ENCODE measurements at places on chromosomes 7 and 10. TPM values are rescaled to one million over a fixed set of nuclear protein-coding genes. Genes with fewer than 3 reads are reported as not detected.

DNA sequence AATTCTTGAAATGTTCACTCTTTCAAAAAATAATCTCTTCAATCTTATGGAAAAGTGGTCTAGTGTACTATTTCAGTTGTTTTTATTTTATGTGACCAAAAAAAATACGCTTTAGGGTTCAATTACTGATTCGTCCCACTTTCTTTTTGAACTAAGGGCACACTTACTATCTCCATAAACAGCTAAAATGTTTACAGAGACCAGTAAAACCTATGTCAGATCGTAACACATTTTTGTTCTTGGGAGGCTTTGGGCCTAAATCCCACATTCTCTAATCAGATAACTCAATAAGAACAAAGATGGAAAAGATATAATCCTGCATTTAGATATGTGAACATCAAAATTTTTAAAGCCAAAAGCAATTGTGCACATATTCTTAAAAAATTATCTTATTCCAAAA lies 29.8 kb upstream of the EPC1 start:
- peak overlapping the region; percentile 69 for H3K4me3 ChIP-seq
- H3K27me3 ChIP-seq: no peaks in the 10 kb centered on the region
- no peaks in the 10 kb centered on the region for H3K36me3 ChIP-seq
- H3K4me1 ChIP-seq: peaks cover 43% of the 10 kb centered on the region
- DNase-seq: no peak

GJC3 gene
- total RNA-seq: 0.34 TPM

DNA sequence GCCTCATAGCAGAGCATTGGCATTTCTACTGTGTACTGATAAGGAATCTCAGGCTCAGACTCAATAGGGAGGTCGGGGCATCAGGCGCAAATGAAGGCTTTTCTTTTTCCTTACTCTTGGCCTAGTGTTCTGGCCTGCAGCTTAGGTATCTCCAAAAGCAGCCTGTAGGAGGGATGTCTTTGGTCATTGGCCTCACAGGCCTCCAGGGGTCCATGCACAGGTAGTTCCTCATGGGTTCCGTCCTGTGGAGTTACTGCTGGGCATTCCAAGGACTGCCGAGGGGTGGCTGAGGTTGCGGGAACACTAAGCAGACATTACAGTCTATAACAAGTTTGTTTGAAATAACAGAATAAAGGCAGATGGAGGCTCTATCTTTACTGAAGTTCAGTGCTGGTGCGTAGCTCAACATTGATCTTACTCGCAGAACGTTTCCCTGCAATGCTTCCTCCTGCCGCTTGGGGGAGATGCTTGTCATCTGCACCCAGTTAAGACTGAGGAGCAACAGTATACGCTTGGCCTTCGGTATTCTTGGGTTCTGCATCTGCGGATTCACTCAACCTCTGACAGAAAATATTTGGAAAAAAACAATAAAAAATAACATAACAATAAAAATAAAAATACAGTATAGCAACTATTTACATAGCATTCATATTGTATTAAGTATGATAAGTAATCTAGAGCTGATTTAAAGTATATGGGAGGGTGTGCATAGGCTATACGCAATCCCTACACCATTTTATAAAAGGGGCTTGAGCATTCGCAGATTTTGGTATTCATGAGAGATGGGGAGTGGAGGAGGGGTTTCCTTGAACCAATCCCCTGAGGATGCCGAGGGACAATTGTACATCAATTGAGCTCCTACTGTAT lies 58.9 kb downstream of the SH2D4B start:
- H3K27me3 ChIP-seq: peaks cover 2% of the 10 kb centered on the region
- H3K4me3 ChIP-seq: no peak overlapping the region
- no peak for DNase-seq
- H3K27ac ChIP-seq: no peak overlapping the region
- H3K36me3 ChIP-seq: no peaks in the 10 kb centered on the region
- H3K4me1 ChIP-seq: no peaks in the 10 kb centered on the region

- DNase-seq: no peak
- H3K4me1 ChIP-seq: no peaks in the 10 kb centered on the region
- no peak overlapping the region for H3K4me3 ChIP-seq
- no peak overlapping the region for H3K27ac ChIP-seq
- peaks cover 3% of the 10 kb centered on the region for H3K27me3 ChIP-seq
- no peaks in the 10 kb centered on the region for H3K36me3 ChIP-seq
Observed at GRCh38 chr10:7475939-7476338, 65.1 kb upstream of the SFMBT2 start.

DNA sequence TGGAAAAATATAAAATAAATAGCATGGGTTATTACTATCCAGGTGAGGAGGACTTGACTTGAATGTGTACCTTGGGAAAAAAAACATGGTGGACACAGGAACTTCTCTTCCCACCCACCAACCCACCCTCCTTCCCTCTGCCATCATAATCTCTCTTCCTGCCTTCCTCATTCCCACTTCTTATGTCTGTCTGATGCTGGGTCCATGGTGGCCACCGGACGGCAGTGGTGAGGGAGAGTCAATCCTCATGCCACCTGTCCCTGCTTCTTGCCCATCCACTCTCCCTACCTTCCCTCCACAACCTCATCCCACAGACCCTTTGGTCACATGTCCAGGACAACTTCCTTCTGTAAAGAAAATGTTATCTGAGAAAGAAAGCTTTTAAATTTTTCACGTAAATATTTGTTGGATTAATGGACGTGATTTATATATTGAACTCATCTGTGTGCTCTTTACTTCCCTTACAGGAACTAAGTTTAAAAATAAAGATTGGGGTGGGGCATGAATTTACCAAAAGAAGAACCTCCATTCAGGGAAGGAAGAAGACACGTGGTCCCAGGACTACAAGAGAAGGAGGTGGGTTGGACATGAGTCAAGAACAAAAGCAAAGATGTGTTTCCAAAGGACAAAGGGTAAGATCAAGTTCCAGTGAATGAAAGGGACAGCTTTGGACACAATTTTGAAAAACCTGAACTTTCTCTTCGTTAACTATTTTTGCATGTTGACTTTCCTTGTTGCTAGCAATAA lies 104.5 kb downstream of the PIP4K2A start:
- H3K27ac ChIP-seq: no peak overlapping the region
- no peaks in the 10 kb centered on the region for H3K36me3 ChIP-seq
- H3K4me1 ChIP-seq: no peaks in the 10 kb centered on the region
- no peaks in the 10 kb centered on the region for H3K27me3 ChIP-seq
- no peak overlapping the region for H3K4me3 ChIP-seq

RPEL1 gene
- not detected for total RNA-seq

DNA sequence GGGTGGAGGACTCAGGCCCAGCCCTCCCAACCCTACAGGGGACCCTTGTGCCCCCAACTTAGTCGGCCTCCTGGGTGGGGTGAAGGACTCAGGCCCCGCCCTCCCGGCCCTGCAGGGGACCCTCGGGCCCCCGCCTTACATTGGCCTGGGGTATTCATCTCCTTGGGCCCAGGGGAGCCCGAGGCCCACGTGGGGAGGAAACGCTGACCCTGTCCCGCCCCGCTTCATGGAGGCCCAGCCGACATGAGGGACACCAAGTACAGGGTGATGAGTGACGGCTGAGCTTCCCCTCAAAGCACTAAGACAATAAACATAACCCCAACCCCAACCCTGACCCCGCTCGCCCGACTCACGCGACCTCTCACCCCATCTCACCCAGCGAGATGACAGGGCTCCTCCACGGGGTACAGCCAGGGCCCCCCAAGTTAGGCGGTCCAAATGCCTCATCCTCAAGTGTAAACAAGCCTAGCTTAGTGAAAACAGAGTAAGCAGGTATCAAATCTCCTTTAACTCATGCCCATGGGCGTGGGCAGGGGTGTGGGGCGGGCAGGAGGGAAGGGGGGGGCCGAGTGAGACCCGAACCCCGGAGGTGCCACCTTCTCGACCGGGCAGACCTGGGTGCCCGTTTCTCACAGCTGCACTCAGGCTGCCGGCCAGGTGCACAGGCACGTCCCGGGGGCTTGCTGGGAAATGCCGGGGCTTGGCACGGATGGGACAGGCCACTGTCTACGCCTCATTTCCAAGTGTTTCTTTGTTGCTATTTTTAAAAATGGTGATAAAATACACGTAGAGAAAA lies 8.2 kb downstream of the CYP2W1 start:
- H3K4me3 ChIP-seq: no peak overlapping the region
- H3K27ac ChIP-seq: no peak overlapping the region
- peaks cover 9% of the 10 kb centered on the region for H3K4me1 ChIP-seq
- no peaks in the 10 kb centered on the region for H3K36me3 ChIP-seq

- no peak overlapping the region for H3K4me3 ChIP-seq
- peaks cover 6% of the 10 kb centered on the region for H3K4me1 ChIP-seq
- no peak for DNase-seq
- H3K27ac ChIP-seq: no peak overlapping the region
- no peaks in the 10 kb centered on the region for H3K27me3 ChIP-seq
- no peaks in the 10 kb centered on the region for H3K36me3 ChIP-seq
Observed at GRCh38 chr7:30159698-30160143, 24.9 kb downstream of the MTURN start.

- H3K27ac ChIP-seq: no peak overlapping the region
- H3K36me3 ChIP-seq: no peaks in the 10 kb centered on the region
Observed at GRCh38 chr10:3477683-3478082, 305.1 kb upstream of the PITRM1 start.
